ENCODE measurements at places on chromosomes 5 and 9. TPM values are rescaled to one million over a fixed set of nuclear protein-coding genes. Genes with fewer than 3 reads are reported as not detected.

Gene SVEP1
- total RNA-seq = 1.6 TPM

Gene PAX5
- 0.01 TPM for total RNA-seq

Gene IL9
- not detected for total RNA-seq

Gene GAPT
- not detected for total RNA-seq

Gene SH3GLB2
- total RNA-seq = 51.7 TPM

Gene HACD4
- 0.96 TPM for total RNA-seq

Gene FOXD4L5
- total RNA-seq = 0.03 TPM

Gene GPR21
- total RNA-seq = not detected

Gene B4GALT7
- 26.5 TPM for total RNA-seq

Gene IQGAP2
- total RNA-seq = 2.6 TPM

Gene DCTN3
- 112 TPM for total RNA-seq

Gene ENC1
- total RNA-seq = 4.9 TPM

Gene DMGDH
- not detected for total RNA-seq

Gene CDC23
- total RNA-seq = 25.3 TPM

Gene PDE6A
- 0.24 TPM for total RNA-seq

Gene TAF1L
- total RNA-seq = not detected

Gene FNBP1
- 13.3 TPM for total RNA-seq

Gene WDR31
- total RNA-seq = 1.1 TPM

Gene PCDHB16
- 0.08 TPM for total RNA-seq
